ENCODE measurements at places on chromosomes 12 and 14.
A peak's percentile ranks its signal among the peaks of the same experiment; 100 is the strongest.

GRCh38 chr14:46048127-46048526 lies 603.5 kb downstream of the RPL10L start:
- DNase-seq, result no peak

- DNase-seq, result no peak
Measured at GRCh38 chr12:56202366-56202765, 13.1 kb upstream of the SMARCC2 start.

DNA sequence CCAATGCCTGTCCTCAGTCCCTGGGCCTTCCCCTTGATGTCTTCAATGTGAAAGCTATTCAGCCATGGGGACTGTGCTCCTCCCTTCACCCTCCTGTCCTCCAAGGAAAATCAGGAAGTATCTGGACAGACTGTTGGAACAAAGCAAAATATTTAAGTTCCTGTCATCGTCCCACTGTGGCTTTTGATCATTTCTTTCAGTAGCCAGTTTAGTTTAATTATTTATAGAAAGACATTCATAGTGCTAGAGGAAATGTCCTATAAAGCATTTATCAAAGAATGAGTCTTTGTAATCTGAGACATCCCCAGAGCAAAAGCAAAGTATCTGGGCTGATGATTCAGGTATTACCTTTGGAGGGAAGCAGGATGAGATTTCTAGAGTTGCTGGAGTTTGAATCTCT lies 254.1 kb downstream of the NRXN3 start:
- no peak for DNase-seq

DNA sequence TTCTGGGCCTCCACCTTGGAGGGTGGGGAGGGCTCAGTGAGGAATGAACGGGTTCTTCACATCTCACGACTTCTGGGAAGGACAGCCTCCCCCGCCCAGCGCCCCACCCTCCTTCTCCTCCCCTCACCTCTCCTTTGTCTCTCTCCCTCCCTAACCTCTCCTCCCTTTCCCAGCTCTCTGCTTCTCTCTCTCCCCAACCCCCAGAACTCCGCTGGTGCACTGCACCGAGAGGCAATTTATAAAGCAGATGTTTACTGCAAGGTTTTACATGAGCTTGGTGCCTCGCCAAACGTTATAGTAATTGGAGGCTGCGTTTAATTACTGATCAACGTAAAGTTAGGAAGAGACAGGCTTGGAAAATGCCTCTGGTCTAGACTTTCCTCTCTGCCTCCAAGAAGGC lies 42.9 kb upstream of the FAM222A start:
- no peak for DNase-seq

GRCh38 chr12:20695232-20695631 lies at the start of gene SLCO1C1:
Gene SLCO1C1, plus strand, starts transcription at chr12:20695332. Its CDS starts 4,245 bp downstream, at chr12:20699577.
- DNase-seq, result no peak

GRCh38 chr14:106652494-106652893 lies 1126.1 kb downstream of the TMEM121 start:
- no peak for DNase-seq

DNA sequence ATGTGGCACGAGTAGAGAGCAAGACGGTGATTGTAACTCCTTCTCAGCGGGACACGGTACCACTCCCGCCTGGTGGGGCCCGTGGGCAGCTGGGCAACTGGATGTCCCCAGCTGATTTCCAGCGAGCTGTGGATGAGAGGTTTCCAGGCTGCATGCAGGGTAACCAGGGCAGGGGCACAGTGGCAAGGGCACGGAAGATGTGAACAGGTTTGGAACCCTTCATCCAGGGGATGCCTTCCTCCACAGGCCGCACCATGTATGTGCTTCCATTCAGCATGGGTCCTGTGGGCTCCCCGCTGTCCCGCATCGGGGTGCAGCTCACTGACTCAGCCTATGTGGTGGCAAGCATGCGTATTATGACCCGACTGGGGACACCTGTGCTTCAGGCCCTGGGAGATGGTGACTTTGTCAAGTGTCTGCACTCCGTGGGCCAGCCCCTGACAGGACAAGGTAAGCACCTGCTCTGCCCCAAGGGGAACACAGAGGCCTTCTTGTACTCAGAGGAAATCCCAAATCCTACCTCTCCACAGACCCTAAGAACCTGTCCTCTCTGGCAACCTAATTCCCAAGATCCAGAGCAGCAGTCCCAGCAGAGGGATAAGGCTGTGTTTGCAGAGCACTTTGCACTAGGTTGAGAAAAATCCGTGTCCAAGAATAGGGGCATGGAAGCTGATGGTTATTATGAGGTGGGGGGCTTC lies 4.3 kb downstream of the PCK2 start:
- no peak for DNase-seq

DNA sequence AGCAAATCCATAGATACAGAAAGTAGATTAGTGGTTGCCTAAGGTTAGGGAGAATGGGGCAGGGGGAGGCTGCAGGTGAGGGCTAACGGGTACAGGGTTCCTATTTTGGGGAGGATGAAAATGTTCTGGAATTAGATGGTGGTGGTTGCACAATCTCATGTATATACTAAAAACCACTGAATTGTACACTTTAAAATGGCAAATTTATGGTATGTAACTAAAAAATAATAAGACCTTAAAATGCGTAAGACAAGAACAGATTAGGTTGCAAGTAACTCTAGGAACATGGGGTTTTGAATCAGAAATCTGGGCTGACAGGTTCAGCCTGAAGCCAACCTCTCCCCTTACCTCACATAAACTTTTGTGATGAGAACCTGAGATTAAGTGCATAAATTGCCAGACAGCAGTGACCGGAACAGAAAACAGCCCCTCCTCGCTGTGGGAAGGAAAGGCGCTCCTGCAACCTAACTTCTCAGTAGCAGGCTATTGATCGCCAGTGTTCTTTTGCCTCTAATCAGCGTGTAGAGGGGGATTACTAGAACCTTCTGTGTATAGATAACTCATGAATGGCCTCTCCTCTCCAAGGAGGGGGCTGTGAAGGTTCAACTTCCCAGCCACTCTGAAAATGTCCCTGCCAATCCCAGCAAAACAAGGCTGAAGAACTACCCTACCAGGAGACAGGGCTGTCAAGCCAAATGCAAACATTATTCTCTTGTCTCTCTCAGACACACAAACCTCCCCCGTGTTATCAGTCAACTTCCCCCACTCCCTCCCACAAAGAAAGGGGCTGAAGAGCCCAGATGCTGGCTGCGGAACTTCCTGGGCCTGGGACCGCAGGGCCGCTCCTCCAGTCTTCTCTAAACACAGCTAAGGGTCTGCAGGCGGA lies 1.9 kb downstream of the SSH1 start:
- DNase-seq, result no peak

GRCh38 chr14:69573831-69574262 lies 824 bp downstream of the CCDC177 start:
- DNase-seq, result no peak

- DNase-seq, result no peak
Measured at GRCh38 chr12:2064071-2064507, 11.3 kb downstream of the CACNA1C start.

GRCh38 chr12:59345406-59345805 lies 250.4 kb upstream of the SLC16A7 start:
- no peak for DNase-seq

DNA sequence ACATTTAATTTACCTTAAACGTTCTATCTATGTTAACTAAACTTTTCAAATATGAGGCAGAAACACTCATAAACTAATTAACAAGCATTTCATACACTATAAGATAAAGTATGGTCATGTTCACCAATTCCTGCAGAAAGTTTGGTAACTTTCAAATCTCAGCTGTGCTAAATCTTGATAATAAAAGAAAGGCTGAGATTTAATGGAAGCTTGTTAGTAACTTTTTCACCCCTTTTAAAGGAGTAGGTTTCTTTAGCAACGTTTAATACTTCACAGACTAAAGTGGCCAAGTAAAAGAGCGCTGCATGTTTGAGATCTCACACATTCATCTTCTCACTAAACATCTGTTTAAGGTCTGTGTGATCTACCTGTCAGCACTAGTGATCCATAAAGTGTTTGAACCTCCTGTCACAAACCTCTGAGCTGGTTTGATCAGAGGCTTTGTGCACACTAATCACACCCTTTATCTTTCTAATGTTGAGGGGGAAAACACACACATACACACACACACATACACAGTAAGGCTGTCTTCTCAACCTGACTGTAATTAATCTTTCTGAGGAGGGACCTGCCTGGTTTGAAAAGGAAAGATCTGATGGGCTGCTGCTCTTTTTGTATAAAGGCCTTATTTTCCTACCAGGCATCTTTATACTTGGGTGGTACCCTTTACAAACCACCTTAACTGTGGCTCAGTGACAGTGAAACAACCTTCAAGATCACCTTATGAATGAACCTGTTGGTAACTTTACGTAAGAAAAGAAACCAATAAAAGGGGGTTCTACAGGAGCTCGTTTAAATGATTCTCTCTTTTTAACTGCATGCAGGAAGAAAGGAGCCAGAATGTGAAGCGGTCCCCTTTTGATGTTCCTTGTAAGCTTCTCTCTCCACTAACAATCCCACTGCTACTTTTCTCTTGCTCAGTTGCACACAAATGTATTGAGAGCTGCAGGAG lies 244.2 kb downstream of the SOX5 start:
- DNase-seq, result no peak

- DNase-seq, result no peak
Measured at GRCh38 chr12:83190631-83191390, 504.1 kb downstream of the TMTC2 start.

GRCh38 chr14:72781561-72782508 lies 112.1 kb downstream of the DPF3 start:
- DNase-seq, result no peak

- DNase-seq, result no peak
Measured at GRCh38 chr14:101505236-101505970, 55.9 kb upstream of the DIO3 start.

GRCh38 chr12:45726603-45727300 lies 2.8 kb upstream of the ARID2 start:
- peak; percentile 17 for DNase-seq

GRCh38 chr12:6569786-6570185 lies 1.7 kb upstream of the NOP2 start:
- DNase-seq, result no peak

DNA sequence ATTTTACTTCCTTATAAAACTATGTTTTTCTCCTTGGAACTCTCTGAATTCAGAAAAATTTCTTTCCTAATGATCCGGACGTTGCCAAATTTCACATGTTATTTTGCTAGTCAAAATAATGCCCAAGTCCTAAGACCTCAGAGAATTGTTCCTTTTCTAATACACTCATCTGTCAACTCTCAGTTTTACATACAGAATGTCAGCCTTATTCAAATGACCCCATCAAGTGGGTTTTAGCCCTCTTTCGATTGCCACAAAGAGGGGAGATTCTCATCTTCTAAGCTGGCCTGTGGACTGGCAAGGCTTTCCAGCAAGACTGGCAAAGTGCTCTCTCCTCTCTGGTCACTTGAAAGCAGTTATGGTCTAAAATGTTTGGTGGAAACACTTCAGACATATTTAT lies 99.3 kb upstream of the GPHB5 start:
- DNase-seq, result no peak

GRCh38 chr12:100020370-100020769 lies 35.6 kb upstream of the ANKS1B start:
- DNase-seq, result no peak

DNA sequence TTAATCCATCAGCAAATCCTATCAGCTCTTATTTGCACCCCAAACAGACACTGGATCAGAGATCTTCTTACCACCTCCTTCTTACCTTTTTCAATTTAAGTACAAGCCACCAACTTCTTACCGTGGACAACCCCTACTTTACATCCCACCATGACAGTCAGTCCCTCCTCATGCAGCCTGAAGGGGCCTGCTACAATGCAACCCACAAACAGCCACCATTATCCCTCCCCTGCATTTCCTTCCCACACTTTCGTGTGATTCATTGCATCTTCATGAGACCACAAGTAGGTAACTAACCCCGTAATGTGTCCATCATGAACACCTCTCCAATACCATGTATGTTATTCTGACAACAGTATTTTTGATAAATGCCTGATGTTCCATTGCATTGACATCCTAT lies 108.6 kb downstream of the BCL11B start:
- no peak for DNase-seq

DNA sequence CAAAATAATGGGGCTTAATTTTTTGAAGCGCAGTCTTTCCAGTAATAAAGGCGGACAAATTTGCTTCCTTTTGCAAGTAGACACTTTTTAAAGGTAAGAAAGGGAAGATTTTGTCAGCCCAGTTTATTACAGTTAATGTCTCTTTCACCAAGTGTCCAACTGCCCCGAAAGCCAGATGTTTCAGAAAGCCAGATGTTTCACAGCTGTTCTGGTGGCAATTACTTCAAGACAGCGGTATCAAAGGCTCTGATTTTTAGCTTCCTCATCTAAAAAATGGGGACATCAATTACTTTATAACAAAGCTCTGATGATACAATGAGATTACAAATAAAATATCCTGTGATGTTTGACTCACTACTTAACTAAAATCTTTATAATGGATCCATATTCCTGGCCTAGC lies 1.0 kb downstream of the WBP11 start:
- DNase-seq, result no peak

DNA sequence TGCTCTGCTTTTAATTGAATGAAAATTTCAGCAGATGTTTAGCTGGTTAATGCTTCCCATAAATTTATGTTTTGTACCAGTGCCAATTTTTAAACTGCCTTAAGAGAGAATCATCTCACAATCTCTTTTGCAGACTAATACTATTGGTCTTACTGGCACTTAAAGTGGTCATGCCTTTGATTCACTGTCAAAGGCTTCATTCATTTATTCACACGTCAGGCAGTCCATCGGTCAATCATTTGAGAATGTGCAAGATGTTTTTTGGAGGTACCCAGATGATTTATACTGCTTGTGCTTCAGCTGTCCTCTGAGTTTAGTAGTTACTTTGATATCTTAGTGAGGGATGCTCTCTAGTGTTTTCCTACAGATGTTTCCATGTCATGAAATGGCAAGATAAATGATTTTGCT lies 83.4 kb downstream of the NAV3 start:
- DNase-seq, result no peak

DNA sequence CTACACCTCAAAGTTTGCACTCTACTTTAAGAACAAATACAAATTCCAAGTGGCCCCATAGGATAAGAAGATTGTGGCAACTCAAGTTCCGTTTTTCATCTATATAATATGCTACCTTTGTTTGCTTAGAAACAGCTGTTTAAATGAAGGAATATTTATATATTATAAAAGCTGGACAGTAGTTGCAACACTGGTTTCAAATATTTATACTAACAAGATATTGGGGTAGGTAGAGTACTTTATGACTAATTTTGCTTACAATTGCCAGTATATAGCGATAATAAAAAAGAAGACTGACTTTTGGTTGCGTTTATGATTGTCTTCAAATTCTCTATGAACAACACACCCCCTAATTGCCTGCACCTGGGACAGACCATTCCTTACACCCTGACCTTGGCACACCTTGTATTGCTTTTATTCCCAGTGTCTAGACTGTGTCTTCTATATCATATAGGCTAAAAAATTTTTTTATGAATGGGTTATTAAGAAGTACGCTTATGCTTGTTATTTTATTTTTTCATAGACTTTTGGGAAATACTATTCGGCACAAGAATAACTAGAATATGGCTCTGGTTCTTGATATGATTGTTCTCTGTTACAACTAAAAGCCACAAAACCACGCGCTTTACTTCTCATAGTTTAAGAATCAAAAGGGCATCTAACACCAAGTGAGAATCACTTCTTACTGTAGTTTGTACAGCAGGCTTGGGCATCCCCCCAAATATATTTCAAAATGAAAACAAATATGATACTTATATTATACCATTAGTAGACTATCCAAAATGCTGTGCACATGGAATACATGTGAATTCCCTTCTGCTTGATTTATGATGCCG lies 455.4 kb upstream of the DCN start:
- no peak for DNase-seq

Data from activated CD4-positive, alpha-beta T cell treated with anti-CD3 and anti-CD28 coated beads, Interleukin-2, amount 50 U/mL, for 24 hours (primary cell).